Fibroblast of skin of scalp (primary cell): ENCODE measurements at places on chromosomes 13 and 19.

DNA sequence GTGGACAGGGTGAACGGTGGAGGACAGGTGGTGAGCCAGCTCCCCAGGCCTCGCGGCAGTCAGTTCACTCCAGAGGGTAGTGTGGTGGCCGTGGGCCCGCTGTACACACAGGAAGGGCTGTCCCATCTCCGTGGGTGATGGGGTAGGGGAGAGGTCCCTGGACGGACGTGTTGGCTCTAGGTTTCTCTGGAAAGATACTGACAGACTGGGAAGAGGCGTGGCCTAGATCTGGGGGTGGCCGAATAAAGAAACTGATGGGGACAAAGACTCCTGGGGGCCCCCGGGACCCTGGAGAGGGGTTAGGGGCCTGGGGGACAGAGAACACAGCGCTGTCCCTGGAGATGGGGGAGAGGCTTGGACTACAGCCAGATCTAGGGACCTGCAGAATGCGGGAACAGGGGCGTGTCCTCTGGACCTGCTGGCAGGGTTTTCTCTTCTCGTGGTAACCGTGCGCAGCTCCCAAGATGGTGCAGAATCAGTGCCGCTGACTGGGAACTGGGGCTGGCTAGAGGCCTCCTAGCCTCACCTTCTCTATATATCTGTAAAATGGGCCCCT, 4.0 kb upstream of the PRAM1 start:
- no peak for DNase-seq

- DNase-seq: peak; percentile 82
Measured at GRCh38 chr19:16336571-16336970, 11.9 kb downstream of the KLF2 start.

DNA sequence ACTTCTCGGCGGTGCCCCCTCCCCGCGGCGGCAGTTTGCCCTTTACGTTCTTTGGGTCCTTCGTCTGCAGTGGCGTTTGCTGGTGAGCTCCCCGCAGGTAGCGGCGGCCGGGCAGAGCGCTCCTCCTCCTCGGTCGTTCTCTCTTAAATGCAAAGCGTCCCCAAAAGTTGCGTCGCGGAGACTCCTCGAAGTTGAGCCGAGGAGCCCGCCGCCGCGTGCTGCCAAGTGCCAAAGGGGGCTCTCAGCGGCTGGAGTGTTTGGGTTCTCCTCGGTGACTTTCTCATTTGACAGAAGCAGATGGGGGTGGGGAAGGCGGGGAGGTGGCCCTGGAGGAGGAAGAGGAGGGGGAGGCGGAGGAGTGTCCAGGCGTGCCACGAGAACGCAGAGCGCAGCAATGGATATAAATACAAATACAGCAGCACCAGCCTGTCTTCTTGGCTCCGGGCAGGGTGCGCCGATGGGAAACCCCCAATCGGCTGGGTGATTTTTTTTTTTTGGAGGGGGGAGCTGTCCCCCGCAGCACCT, at the start of gene SOX21:
Gene SOX21 (minus strand): TSS at position 259 of the 525 bp plus-strand sequence. CDS start 496 bp downstream, outside the sequence.
- DNase-seq: no peak

- DNase-seq: no peak
Measured at GRCh38 chr13:75581874-75582640, 32.5 kb downstream of the UCHL3 start.

GRCh38 chr19:6654347-6655310, 15.3 kb downstream of the TNFSF14 start:
- no peak for DNase-seq

- DNase-seq: no peak
Measured at GRCh38 chr13:94333131-94333820, 146.2 kb downstream of the DCT start.

GRCh38 chr13:80712026-80712425, 371.1 kb upstream of the SPRY2 start:
- DNase-seq: peak; percentile 3

DNA sequence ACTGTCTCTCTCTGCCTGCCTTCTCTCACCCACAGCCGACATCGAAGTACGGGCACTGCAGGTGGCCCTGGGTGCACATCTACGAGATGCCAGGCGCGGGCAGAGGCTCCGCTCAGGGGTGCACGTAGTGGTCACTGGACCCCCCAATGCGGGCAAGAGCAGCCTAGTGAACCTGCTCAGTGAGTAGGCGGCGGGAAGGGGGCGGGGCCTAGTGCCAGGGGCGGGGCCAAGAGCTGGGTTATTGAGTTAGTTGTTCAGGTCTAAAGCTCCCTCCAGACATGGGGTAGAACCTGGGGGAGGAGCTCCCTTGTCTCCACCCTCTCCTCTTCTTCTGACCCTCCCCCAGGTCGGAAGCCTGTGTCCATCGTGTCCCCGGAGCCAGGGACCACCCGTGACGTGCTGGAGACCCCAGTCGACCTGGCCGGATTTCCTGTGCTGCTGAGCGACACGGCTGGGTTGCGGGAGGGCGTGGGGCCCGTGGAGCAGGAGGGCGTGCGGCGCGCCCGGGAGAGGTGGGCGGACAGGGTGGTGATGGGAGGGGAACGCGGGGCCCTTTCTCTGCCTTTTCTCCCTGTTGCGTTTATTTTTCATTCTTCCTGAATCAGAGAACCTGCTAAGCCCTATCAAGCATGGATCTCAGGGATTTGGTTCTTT, 1.9 kb downstream of the GTPBP3 start:
- no peak for DNase-seq

DNA sequence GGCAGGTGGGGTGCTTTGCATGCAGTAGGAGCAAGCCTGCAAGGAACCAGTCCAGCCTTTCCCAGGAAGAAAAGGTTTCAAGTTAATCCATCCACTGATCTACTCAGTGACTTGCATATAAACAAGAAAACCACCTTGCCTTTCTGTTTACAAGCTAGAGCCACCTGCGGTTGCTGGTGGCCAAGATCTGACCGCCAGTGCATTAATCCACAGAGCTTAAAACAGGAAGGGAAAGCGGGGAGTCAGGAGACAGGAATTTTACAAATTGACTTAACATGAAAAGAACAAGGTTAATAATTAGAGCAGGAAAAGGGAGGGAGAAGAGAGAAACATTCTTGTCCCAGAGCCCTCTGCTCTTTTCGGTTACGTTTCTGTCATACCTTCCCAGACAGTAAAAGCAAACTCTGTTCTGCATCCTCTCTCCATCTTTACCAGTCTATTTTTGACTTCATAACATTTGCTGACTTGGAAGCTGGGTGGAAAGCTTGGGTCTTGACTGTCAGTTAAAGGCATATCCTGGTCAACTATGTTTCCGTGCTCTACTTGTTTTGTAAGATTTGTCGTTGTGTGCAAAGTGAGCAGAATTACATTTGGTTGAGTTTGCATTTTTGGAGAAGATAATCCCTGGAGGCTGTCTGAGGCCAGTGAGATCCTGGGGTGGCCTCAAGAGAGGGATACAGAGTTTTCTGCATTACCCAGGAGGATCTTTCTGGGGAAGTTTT, 760.6 kb downstream of the EFNB2 start:
- no peak for DNase-seq

GRCh38 chr19:7923295-7924191, 2.4 kb downstream of the CTXN1 start:
- DNase-seq: no peak

DNA sequence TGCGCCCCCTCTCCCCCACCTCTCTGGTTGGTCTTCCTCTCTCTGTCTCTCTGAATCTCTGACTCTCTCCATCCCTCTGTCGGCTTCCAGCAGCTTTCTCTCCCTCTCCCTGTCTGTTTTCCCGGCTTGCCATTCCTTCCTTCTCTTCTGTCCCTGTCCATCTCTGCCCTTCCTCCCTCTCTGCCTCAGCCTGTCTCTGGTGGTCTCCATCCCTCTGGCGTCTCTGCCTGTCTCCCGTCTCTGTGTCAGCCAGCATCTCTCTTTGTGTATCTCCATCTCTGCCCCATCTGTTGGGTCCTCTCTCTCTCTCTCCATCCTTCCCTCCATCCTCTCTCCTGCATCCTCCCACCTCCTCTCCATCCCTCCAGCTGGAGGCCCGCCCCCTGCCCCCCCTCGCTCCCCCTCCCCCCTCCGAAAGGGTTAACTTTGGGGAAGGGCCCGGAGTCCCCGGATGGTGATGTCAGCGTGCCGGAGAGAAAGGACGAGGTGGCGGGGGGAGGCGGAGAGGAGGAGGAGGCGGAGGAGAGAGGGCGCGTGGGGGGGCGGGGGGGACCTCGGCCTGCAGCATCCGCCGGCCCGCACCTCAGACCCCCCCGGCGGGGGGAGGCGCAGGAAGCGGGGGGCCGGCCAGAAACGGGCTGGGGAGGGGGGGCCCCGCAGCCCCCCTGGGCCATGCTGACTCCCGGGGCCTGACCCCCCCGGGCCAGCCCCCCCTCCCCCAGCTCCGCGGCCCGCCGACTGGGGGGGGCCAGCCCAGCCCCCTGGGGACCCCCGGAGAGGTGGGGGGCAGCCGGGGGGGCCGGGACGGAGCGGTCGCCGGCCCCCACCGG, at the start of gene BRSK1:
Gene BRSK1 (plus strand): TSS at position 450 of the 830 bp plus-strand sequence. CDS start 446 bp downstream, outside the sequence.
- DNase-seq: peak; percentile 90
